ENCODE measurements at places on chromosomes 4 and X. TPM values are rescaled to one million over a fixed set of nuclear protein-coding genes. Genes with fewer than 3 reads are reported as not detected.

Gene SPATA4
- not detected for total RNA-seq

DNA sequence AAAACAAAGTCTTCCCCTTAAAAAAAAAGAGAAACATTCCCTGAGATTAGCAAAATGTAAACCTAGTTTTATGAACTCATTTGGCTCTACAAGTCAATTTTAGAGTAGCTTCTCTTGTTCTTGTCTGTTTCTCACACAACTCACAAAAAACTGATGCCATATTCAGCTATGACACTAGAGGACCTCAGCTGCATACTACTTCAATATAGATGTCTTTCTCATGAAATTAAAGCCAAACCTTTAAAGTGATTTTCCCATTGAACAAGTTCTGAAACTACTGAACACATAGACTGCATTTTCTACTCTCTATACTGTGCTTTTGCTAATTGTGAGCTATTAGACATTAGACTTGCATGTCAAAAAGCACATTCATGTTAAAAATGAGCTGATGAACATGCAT is 49.8 kb downstream of the TBCK start:
- peaks cover 1% of the 10 kb centered on the region for H3K36me3 ChIP-seq
- peaks cover 6% of the 10 kb centered on the region for H3K4me1 ChIP-seq
- H3K27me3 ChIP-seq, result no peaks in the 10 kb centered on the region
- no peak overlapping the region for H3K27ac ChIP-seq

- no peak for DNase-seq
- no peaks in the 10 kb centered on the region for H3K36me3 ChIP-seq
- no peak overlapping the region for H3K27ac ChIP-seq
- H3K4me1 ChIP-seq, result no peaks in the 10 kb centered on the region
Observed at GRCh38 chrX:10787264-10787663, 166.9 kb upstream of the MID1 start.

DNA sequence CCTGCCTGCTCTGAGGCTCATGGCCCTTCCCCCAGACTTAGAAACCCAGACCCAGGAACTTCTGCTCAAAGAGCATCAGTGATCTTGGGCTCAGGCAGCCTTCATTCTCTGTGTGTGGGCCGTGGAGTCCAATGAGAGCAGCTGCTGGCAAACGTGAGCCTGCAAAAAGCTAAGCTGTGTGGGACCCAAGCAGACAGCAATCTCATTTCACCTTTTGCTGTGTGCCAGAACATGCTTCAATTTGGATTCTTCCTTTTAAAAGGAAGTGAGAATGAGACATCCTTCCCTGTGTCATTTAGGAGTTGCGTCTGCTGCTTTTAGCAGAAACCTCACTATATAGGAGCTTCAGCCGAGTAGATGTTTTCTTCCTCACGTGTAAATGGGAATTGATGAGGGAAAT is 238.5 kb downstream of the EVC2 start:
- no peaks in the 10 kb centered on the region for H3K36me3 ChIP-seq
- H3K27ac ChIP-seq, result no peak overlapping the region
- DNase-seq, result no peak
- no peak overlapping the region for H3K4me3 ChIP-seq
- H3K27me3 ChIP-seq, result no peaks in the 10 kb centered on the region
